Stimulated activated CD4-positive, alpha-beta T cell treated with anti-CD3 and anti-CD28 coated beads, Interleukin-2, amount 100 ng/mL, for 4 hours (primary cell): ENCODE measurements at places on chromosomes 1 and 21.

- DNase-seq, result no peak
Observed at GRCh38 chr1:152777510-152778137, 2.7 kb downstream of the LCE1F start.

DNA sequence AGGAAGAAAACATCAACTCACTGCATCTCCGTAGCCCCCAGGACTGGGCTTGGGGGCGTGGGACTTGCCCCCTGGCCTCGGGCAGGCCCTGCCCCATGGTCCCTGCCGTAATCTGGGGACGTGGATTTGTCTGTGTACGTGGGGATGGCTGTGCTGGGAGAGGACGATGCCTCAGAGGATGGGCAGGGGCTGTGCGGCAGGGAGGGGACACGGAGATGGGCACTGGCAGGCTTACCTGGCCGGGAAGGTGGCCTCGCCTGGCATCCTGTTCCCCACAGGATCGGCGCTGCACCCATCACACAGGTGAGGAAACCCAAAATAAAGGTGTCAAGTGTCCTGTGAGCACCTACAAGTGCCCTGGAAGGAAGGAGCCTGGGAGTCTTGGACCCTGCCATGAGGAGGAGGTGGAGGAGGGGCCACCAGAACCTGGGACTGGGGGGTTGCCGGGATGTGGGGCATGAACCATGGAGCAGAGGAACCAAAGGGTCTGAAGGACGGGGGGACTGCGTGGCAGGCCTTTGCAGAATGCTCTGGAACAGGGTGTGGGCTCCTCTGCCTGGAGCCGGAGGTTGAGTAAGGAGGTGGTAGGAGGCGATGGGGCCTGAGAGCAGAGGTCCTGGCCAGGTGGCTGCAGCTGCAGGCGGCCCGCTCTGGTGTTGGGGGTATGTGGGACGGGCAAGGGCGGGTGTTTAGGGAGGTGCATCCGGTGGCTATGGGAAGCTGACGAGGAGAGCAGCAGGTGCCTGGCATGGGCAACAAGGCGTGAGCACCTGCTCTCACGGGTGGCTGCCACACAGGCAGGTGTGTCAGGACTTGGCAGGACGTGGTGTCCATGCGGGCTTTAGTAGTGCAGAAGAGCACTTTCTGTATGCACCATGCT is 27.8 kb upstream of the LRRC3 start:
- DNase-seq, result no peak

GRCh38 chr1:23927097-23927496 is 13.9 kb upstream of the CNR2 start:
- DNase-seq, result no peak

DNA sequence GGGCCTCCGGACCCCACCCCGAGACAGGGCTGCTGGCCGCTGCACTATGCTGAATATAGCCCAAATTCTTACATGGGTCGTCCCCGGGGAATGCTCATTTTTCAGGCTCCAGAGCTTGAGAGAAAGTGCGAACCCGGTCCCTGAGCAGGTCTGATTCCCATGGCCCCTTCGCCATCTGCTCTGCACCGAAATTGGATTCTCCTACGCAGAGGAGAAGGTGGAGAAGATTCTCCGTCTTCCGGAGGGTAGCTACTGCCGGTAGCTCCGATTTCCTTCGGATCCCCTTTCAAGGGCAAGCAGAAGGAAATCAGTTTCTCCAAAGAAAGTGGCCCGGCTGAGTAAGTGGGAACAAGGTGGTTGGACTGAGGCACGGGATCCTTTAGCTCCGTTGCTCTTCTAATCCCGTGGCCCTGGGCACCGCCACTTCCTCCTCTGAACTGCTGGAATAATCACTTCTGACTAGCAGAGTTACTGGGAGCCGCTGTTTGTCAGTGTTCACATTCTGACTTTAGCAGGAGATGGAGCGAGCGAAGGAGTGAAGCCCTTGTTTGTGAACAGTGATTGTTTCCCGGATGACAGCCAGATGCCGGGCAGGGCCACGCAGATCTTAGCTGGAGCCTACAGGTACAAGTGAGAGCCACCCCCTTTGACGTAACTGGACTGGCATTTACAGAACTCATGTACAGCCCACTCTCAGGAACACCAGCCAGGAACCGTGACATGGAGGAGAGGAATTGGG is 1.1 kb upstream of the ZNF496 start:
- no peak for DNase-seq

DNA sequence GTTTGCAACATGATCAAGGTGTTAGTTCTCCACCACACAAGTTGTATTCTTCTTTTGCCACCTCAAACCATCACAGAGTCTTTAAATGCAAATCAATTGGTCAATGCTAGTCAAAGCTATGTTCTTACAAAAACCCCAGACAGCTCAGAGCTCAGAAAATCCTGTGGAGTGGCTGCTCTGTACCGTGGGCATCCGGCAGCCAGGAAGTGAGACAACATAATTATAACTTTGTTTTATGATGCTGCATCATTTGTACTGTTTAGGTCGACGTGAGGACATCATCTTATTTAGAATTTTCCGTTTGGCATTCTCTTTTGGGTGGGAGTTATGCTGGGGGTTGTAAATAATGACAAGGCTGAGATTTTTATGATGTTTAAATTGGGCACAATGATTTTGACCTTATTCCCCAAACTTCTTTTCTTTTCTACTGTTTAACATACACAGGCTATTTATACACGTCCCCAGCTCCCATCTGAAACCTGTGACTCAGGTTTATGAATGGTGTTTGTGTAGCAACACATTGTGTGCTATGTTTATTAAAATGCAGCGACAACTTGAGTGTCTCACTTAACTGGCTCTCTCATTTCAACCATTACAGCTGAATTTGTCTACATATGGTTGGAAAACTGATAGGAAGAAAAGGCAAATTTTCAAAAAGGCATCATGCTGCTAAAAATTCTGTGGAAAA is 124.0 kb downstream of the CNIH3 start:
- no peak for DNase-seq

DNA sequence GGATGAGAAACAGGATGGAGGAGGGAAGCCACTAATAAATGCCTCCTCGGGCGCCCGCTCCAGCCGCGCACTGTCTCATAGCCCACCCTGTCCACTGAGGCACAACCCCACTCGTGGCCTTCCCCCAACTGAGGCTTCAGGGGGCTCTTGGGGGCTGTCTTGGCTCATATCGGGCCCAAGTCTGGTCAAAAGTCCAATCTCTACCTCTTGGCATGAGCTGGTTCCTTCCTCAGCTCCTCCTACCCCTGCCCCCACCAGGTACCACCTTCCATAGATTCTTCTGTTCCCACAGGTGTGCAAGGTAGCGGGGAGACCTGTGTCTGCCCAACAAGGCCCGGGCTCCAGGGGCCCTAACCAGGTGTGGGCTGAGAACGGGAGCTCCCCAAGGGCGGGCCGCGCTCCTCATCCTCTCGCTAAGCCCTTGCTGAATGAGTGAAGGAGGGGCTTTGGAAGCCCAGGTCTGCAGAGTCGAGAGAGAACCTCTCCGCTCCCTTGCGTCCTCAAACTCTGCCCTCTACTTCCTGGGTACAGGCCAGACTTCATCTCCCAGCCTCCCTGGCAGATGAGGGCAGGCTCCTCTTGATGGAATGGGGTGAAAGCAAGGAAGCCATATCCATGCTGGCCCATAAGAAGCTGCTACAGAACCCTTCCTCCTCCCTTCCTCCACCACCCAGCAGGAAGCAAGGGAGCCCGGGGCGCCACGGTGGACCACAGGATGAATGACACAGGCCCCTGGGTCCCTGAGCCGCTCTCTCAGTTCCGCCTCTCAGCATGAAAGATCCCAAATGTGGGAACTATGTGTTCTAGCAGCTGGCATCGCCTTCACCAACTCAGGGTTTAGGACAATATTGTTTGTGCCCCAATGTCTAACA is 74.7 kb downstream of the PSMG1 start:
- no peak for DNase-seq

GRCh38 chr1:182953826-182954225 is 860 bp upstream of the SHCBP1L start:
- DNase-seq, result no peak
